ENCODE measurements at places on chromosomes 3 and 15.
A peak's percentile ranks its signal among the peaks of the same experiment; 100 is the strongest.

DNA sequence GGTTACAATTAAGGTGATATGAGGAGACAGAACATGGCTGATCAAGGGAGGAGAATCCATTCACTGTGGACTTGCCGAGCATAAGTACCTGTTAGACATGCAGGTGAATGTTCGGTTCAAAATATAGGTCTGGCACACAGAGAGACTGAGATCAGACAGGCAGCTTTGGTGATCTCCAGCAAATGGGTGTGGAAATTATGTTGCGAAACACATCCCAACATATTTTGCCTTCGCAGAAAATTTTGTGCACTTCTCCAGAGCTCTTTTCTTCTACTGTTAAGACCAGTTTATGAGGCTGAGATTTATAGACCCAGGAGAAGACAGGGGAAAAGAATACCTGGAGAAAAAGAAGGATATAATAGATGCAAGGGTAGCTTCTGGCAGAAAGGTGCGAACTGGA is 183.2 kb downstream of the NEK10 start:
- no peak for DNase-seq

DNA sequence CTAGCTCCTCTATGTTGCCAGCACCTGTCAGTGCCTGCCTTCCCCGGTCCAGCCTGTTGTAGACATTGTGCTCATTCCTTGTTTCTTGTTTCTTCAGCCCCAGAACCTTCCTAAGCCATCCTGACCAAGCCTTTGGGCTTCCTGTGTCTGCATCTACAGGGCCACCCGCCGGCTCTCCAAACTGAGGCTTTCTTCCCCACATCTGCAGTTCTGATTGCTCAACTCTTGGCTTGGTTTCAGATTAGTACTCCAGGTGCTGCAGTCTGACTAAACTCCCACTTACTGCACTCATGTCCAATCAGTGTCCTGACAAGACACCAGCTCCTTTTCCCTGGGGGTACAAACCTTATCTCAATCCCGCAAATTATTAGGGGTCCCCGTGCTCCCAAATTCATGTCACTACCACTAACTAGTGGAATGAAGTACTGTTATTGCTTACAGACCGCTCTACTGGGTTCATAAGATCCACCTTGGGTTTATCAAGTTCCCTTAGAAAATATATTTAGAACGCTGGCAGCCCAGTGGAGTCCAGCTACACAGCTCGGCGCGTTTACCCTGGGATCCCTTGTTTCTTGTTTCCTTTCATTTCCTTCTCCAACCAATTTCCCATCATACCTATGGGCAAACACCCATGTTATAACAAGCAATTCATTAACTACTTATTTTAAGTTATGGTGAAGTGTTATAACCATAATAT is 114.2 kb upstream of the TJP1 start:
- peak; percentile 37 for DNase-seq

DNA sequence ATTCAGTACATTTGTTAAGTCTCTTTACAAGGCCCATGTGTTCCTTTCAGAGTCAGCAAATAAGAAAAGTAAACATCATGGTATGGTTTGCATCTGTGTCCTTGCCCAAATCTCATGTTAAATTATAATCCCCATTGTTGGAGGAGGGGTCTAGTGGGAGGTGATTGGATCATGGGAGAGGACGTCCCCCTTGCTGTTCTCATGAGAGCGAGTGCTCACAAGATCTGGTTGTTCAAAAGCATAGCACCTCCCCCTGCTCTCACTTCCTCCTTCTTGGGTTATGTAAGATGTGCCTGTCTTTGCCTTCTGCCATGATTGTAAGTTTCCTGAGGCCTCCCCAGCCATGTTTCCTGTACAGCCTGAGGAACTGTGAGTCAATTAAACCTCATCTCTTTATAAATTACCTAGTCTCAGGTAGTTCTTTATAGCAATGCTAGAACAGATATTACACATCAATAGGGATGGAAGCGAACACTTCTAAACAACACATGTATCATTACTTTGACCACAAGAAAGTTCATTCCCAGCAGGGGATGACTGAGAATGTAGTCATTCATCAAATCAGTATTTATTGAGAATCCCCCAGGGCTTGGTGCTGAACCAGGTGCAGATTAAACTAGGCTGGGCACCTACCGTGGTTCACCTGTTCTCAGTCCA is 4.1 kb downstream of the EFCAB12 start:
- no peak for DNase-seq

DNA sequence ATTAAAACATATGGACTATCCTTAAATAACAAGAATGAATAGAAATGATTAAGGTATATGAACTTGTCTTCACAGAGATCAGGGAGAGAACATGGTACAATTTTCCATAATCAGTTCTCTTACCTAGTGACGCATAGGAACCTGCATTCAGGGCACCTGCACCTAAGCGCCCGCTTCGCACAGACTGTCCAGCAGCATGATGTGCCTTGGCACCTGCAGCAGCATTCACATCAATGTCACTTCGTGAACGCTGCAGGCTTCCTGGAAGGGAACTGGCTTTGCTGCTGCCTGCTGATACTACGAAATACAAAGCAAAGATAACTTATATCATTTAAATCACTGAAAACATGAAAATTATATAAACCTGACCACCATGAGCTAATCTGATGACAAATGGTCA is 115.2 kb downstream of the CLASP2 start:
- DNase-seq = no peak

DNA sequence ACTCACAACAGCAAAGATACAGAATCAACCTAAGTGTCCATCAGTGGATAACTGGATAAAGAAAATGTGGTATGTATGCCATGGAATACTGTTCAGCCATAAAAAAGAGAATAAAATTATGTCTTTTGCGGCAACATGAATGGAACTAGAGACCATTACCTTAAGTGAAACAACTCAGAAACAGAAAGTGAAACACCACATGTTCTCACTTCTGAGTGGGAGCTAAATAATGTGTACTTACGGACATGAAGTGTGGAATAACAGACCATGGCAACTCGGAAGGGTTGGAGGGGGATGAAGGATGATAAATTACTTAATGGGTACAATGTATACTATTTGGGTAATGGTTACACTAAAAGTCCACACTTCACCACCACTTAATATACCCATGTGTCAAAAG is 600.6 kb downstream of the MAGI1 start:
- DNase-seq = no peak

- DNase-seq = no peak
These were observed 13.6 kb upstream of the BAHD1 start for GRCh38 chr15:40427188-40427587.

- DNase-seq = no peak
These were observed 1.2 kb upstream of the ARHGEF26 start for GRCh38 chr3:154119951-154120350.

DNA sequence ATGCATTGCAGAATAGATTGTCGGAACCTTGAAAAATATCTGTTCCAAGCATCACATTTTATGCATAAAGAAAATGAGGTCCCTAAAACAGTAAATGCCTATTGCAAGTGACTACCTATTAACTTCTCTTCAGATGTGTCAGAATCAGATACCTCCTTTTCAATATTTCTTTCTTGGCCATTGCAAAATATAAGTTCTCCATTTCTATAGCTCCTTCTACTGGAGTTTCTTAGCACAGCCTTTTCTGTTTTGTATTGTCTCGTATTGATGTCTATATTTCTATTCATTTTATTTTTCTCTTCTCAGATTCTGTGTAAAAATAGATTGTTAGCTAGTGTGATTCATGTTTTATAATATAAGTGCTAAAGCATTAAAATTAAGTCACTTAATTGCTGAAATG is 63.4 kb downstream of the PPARG start:
- DNase-seq = no peak

GRCh38 chr3:54596087-54596486 is 331.8 kb downstream of the LRTM1 start:
- DNase-seq = no peak

GRCh38 chr3:51354731-51355615 is 30.1 kb upstream of the MANF start:
- no peak for DNase-seq

DNA sequence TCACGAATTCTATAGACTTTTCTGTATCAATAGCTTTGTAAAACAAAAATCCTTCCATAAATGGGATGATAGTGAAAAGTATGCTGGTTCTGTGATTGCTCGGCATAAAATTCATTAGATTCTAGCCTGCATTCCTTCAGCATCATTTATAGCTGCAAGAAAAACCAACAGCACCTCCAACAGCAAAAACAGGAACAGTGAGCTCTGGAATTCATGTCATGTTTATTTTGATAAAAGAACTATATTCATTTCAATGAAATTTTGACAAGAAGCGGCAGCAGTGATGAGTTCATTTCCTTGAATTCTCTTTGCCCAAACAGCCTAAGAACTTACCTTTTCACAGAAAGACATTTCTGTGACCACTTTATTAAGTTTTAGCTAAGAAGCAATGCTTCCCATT is 515.2 kb upstream of the CCDC54 start:
- peak; percentile 83 for DNase-seq

GRCh38 chr15:44883199-44883877 is 73.1 kb upstream of the TERB2 start:
- no peak for DNase-seq

DNA sequence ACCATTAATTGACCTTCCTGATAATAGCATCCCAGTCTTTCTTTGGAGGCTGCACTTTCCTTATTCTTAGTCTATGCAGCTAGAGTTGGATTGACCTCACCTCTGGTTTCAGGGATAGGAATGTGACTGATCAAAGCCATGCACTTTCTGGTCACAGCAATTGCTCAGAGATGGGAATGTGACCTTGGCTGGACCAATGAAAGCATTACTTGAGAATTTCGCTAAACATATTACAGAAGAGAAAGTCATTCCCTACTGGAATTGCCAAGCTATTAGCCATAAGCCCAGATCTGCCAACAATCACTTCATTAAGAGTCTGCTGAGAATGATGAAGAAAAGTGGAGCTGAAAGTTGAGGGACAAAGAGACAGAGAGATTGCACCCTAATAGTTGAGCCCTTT is 32.7 kb downstream of the RTP1 start:
- DNase-seq = no peak

GRCh38 chr15:70314018-70314354 is 216.3 kb upstream of the TLE3 start:
- no peak for DNase-seq

GRCh38 chr3:28907616-28908015 is 373.3 kb upstream of the RBMS3 start:
- DNase-seq = no peak

- no peak for DNase-seq
These were observed 33.2 kb downstream of the KBTBD12 start for GRCh38 chr3:127948211-127948610.

GRCh38 chr15:69074001-69074842 is 59.7 kb downstream of the NOX5 start:
- DNase-seq = peak; percentile 60

DNA sequence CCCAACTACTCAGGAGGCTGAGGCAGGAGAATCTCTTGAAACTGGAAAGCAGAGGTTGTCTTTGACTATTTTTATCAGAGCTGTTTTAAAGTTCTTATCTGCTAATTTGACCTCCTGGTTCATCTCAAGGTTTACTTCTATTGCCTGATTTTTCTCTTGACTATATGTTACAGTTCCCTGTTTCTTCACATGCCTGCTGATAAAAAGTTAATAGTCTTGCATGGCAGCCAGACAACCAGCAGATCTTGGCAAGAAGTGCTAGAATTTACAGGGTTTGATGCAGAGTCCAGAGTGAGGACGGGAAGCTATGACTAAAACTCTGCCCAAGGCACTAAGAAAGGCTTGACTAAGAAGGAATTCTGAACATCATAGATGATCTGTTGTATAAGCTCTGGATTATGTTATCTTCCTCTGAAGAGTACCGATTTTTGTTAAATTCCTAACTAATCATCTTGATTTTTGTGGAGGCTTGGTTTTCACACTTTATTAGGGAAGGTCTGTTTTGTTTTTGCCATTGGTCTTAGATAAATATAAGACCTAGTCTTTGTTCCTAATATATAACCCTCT is 85.9 kb downstream of the CHSY1 start:
- DNase-seq = no peak

DNA sequence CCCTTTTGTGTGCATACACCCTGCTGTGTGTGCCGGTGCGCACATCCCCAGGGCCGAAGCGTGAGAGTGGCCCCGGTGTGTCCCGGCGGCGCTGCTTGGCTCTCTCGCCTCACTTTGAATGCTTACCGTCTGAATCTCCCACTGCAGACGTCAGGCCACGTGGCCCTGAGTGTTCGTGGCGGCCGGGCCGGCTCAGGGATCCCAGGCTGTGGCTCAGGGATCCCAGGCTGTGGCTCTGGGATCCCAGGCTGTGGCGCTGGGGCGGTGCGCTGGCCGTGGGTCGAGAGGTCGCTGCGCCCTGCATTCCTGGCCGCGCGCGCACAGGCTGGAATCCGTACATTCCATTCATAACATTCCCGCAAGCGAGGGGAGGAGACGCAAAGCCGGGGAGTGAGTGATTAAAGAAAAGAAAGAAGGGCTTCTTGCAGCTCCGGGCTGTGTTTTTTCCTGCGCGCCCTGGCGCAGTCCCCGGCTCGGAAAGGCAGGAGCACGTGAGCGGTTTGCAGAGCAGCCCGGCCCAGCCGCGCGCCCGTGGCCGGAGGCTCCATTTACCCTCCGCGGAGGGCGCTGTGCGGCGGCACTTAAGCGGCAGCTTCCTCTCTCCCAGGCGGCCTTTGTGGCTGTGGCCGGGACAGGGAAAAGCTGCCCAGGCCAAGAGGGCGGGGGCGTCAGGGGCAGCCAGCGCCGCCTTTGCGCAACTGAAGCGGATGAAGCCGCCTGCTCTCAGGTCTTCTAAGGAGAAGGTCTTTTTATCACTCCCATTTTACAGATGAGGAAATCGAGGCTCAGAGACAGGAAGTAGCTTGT is 87.0 kb upstream of the ALDH1L1 start:
- peak; percentile 93 for DNase-seq

Measured in fibroblast of upper back skin (primary cell).